ENCODE measurements at places on chromosomes 12 and 14. TPM values are rescaled to one million over a fixed set of nuclear protein-coding genes. Genes with fewer than 3 reads are reported as not detected.

- no peak for DNase-seq
Measured at GRCh38 chr12:38588624-38589305, 272.2 kb downstream of the ALG10B start.

- no peak for DNase-seq
Measured at GRCh38 chr12:18411453-18411852, 150.1 kb downstream of the PIK3C2G start.

DNA sequence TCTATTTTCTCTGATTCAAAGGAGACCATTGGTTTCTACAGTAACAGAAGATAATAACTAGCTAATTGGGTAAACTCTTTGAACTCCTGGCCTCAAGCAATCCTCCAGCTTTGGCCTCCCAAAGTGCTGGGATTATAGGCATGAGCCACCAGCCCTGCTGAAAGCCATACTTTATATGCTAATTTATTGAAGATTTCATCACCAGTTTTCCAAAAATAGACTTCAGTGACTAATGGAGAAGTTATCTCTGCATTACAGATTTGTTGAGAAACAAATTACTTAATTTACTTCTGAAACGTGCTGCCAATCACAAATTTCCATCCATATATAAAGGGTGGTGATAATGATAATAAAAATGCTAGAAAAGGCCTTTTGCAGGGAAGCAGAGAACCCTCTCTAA lies 1758.1 kb upstream of the SEL1L start:
- DNase-seq, result no peak

The IQSEC3 gene
- 2.9 TPM for total RNA-seq

The TMEM132C gene
- total RNA-seq, result 48.3 TPM

The DTX1 gene
- total RNA-seq, result 8.6 TPM

Measured in uterus (tissue), 4 donors.